ENCODE measurements at places on chromosomes 3 and 15.

DNA sequence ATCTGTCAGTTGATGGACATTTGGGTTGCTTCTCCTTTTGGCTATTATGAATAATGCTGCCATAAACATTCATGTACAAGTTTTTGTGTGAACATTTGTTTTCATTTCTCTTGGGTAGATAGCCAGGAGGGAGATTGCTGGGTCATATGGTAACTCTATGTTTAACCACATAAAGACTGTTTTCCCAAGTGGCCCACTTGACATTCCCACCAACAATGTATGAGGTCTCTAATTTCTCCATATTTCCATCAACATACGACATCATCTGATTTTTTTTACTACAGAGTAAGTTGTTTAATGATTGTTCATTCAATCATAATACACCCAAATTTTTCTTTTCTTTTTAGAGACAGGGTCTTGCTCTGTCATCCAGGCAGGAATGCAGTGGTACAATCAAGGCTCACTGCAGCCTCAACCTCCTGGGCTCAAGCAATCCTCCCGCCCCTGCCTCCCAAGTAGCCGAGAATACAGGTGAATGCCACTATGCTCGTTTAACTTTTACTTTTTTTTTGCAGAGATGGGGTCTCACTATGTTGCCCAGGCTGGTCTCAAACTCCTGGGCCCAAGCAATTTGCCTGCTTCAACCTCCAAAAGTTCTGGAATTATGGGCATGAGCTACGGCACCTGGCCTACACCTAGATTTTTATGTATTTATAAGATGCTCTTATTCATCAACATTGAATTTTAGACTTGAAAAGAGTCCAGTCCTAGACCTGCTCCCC, 6.8 kb downstream of the IP6K1 start:
- DNase-seq: no peak

GRCh38 chr3:130316169-130316568, 29.3 kb upstream of the COL6A5 start:
- no peak for DNase-seq

GRCh38 chr3:151135541-151136337, 50.3 kb downstream of the MED12L start:
- no peak for DNase-seq

DNA sequence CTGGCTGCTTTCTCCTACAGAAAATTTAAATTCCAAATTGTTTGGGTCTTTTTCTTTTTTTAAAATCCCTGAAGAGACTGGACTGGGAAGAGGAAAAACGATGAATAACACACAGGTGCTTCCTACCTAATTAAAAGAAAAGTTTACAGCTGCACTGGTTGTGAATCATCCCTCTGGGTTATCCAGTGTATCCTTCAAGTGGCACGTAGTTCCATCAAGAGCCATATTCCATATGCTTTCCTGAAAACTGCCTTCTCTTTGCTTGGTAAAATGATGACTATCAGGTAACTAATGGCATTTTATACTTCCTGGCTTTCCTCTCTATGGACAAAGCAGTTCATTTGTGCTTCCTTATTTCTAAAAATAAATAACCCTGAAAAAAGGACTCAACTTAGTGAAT, 123.2 kb downstream of the MAGI1 start:
- DNase-seq: no peak

GRCh38 chr3:37670961-37671483, 190.7 kb upstream of the CTDSPL start:
- no peak for DNase-seq

Measured in RKO (cell line).